ENCODE measurements at places on chromosomes 2 and 18. TPM values are rescaled to one million over a fixed set of nuclear protein-coding genes. Genes with fewer than 3 reads are reported as not detected.

The DNAH7 gene
- total RNA-seq = 0.14 TPM

The PTGR3 gene
- 16.0 TPM for total RNA-seq

The GULP1 gene
- 38.7 TPM for total RNA-seq

The KCNG3 gene
- under 0.01 TPM for total RNA-seq

The DSC3 gene
- 394 TPM for total RNA-seq

The UGT1A5 gene
- not detected for total RNA-seq

The FBXO15 gene
- total RNA-seq = 0.78 TPM

The POMC gene
- 0.07 TPM for total RNA-seq

The MGAT4A gene
- 6.8 TPM for total RNA-seq

The FBXO48 gene
- 0.68 TPM for total RNA-seq

The HOXD8 gene
- not detected for total RNA-seq

The RIT2 gene
- not detected for total RNA-seq

The TXNDC2 gene
- under 0.01 TPM for total RNA-seq
